ENCODE measurements at places on chromosomes 6 and 20.

- no peak for DNase-seq
Measured at GRCh38 chr6:85419046-85419759, 30.7 kb upstream of the NT5E start.

GRCh38 chr20:25030007-25030648 lies 27.8 kb downstream of the ACSS1 start:
- DNase-seq: no peak

- no peak for DNase-seq
Measured at GRCh38 chr20:59258221-59258621, 42.2 kb upstream of the EDN3 start.

DNA sequence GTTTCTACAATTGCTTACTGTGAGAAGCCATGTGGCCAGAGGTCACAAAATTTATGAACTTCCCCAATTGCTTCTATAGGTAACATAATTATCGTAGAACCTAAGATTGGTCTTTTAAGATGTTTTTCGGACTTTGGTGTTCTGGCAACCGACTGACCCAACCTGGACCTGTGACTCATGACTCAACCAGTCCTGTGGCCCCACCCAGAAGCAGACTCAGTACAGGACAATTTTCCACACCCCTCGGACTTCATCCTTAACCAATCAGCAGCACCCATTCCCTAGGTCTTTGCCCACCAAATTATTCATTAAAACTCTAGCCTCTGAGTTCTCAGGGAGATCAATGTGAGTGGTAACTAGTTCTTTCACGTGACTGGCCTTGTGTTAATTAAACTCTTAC lies 26.4 kb upstream of the AKAP12 start:
- no peak for DNase-seq

DNA sequence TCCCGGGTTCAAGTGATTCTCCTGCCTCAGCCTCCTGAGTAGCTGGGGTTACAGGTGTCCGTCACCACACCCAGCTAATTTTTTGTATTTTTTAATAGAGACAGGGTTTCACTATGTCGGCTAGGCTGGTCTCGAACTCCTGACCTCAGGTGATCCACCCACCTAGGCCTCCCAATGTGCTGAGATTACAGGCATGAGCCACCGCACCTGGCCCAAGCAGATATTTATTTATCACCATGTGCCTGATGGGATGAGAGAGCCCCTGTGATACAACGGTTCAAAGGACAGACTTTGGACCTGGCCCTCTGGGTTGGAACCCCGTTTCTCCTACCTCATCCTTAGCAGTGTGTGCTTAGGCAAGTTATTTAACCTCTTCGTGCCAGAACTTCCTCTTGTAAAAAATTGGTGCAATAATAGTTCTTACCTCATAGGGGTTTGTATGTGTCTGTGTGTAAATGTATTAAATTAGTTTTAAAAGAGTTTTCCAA lies 19.2 kb upstream of the STK38 start:
- no peak for DNase-seq

DNA sequence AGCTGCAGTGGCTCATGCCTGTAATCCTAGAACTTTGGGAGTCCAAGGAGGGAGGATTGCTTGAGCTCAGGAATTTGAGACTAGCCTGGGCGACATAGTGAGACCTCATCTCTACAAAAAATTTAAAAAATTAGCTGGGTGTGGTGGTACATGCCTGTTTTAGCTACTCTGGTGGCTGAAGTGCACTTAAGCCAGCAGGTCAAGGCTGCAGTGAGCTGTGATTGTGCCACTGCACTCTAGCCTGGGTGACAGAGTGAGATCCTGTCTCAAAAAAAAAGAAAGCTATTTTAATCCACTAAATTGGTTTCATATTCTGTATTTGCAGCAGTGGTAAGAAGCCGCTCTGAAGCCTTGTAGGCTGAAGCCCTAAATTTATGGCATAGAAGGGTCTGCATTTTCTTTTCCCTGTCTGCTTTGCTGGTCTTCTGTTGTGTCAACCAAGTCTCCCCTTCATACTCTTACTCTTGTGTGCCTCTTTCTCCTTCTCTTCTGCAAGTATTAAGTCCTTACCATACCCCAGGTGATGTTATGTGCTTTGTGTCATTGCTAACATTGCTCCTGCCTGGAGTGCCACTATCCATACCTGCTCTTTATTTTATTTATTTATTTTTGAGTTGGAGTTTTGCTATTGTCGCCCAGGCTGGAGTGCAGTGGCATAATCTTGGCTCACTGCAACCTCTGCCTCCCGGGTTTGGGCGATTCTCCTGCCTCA lies 70.9 kb downstream of the MYO6 start:
- DNase-seq: no peak

DNA sequence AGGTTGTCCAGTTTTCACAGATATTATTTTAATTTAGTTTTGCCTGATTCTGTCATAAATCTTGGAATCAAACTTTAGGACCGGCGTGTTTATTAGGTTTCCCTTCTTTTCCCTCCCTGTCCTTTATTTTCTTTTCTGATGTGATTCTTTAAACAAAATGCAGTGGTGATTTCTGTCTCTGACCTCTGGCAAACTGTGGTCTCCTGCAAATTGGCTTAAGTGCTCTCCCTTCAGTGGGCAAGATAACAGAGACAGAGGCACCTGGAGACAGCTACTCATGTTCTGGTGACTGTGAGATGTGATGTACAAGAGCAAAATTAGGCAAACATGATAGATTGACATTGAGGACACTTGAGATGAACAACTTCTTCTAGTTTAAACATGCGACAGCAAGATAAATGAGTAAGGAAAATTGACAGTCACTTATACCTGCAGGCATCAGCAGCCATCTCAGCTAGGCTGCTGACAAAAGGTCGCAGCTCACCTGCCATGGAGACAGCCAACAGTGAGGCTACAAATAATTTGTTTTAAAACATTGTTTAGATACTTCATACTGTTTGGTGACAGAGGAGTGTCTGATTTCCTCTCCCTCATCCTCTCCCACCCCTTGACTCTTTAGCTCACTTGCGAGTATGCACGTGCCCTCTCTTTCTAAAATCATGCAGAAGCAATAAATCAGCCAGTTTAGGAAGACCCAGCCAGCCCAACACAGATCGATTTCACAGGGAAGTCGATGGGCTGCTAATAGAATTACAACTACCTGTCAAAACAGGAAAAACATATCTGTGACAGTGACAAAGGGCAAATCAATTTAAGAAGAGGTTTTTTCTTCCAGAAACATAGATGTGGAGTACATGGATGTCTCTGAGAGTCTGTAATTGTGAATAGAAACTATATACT lies 63.4 kb upstream of the MAP3K7 start:
- DNase-seq: no peak

DNA sequence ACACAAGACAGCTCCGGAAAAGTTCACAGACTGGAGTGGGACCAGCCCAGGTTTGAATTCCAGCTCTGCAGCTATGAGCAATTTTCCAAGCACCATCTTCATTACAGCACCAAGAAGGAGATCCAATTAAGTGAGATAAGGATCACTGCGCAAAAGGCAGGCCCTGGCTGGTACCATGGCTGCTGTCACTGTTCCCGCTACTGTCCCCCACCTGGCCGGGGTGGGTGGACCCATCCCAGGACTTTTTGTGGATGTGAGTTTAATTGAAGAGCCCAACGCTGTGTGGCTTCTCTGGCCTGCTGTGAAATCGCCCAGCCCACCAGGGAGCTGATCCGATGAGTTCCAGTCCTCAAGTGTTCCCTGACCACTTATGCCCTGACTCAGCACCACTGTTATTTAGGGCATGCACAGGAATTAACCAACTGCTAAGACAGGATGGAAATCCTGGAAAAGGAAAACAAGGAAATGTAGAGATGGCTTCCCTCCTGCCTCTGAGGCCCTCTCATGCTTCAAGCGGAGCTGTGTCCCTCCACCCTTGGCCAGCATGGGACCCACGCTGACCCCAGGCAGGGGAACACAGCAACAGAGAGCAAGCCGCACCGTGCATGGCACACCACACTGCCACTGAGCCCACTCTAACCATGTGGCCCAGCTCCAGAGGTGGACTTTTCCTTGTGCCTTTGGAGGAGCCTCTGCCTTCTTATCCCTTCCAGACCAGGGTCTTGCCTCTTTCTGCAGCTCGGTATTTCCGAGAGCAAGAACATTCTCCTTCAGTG lies 150.0 kb upstream of the CST7 start:
- DNase-seq: no peak

GRCh38 chr6:26019261-26019830 lies 56.7 kb downstream of the TRIM38 start:
- no peak for DNase-seq

GRCh38 chr20:9392892-9393857 lies 121.2 kb upstream of the LAMP5 start:
- DNase-seq: no peak

DNA sequence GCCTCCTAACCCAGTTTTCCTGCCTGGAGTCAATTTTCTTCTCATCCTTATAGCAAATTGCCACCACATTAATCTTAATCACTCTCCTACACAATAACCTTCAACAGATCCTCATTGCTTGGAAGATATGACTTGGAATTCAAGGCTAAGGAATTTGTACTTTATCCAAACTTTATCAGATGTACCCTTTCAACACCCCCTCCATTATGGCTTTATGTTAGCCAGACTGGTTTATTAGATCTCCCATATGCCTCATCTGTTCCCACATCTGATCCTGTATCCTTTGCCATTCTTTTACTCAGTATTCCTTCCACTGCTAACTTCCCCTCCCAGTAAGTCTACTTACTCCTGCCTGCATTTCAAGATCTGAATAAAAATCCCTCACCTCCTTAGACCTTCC lies 4.0 kb upstream of the FRK start:
- no peak for DNase-seq

GRCh38 chr6:29708432-29709179 lies 14.6 kb upstream of the HLA-F start:
- DNase-seq: peak; percentile 96

DNA sequence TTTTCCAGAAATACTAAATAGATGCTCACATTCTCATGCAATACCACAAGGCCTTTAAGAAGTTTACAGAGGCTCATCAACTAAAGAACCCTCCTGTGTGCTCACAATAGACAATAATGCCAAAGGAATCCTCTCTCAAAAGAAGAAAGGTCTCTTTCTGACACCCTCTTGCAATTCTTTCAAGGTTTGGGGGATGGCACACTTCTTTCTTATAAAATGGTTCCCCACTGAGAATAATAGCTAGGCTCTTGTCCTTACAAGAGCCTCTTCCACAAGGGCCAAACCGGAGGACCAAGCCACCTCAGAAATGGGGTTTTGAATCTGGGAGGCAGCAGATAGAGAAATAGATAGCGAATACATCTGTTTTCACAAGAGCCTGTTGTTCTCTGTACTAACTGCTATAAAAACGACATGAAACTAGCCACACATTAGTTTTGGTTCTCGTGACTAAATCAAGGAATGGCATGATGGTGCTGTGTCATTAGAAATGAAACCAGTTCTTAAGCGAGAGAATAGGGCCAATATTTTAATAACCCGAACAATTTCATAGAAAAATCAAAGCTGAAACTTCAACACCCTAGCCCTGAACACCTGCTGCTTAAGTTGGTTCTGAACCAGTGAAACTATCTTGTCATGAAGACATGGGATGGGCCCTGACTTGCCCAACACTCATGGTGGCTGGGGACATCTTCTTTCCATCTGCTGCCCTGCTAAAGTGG lies 81.1 kb downstream of the PRDM1 start:
- no peak for DNase-seq

GRCh38 chr20:59832406-59833363 lies 100.8 kb downstream of the SYCP2 start:
- no peak for DNase-seq

- DNase-seq: no peak
Measured at GRCh38 chr20:23205611-23206041, 119.5 kb upstream of the CD93 start.

DNA sequence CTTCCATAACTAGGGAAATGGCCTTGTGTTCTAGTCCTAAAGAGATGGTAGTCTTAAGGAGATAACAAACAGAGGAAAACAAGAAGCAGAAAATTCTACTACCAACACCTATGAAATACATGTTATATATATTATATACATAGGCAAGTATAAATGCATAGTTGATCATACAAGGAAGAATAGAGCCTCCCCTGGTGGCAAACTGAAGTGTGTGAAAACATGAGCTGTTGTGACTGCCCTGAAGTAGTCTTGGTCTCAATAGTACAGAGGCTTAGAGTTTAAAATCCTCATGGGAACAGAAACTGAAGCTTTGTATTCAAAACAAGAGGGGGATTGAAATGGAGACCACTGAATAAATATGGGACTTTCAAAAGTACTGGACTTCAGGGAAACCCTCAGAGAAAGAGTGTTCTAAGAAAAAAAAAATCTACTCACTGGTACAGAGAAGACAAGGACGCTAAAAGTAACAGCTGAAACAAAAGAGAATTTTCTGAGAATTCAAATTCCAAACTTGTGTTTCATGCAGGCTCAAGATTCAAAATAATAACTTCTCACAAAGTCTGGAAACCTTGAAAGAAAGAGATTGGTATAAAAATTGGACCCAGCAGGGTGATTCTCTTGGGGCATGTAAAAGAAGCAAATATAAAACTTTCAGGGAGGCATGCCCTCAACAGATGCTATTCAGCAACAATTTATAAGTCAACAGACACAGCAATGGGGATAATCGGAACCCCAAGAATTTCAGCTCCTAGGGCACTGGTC lies 59.7 kb upstream of the SAMD3 start:
- no peak for DNase-seq

- peak; percentile 93 for DNase-seq
Measured at GRCh38 chr20:25058051-25058846, at the start of gene ACSS1. ACSS1 (minus strand) TSS chr20:25058139; CDS start chr20:25058102, 37 bp downstream.

GRCh38 chr6:43185391-43185985 lies 3.5 kb downstream of the CUL9 start:
- DNase-seq: no peak

- no peak for DNase-seq
Measured at GRCh38 chr6:33613795-33614168, 7.3 kb upstream of the ITPR3 start.

DNA sequence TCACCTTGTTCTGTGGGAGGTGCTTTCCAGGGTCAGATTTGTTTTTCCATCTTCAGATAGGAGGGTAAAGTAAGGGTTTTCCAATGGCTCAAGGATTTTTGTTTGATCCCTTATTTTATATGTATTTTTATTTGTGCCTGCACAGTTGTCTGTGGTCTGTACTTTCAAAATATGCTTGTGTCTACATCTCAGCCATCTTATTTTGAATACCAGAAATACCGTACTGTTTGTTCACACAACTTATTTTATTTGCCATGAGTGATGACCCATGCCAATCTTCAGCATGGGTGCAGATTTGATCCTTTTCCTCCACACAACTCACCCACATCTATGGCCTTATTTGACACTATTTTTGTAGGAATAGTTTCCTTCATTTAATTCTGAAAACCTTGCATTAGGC lies 72.2 kb upstream of the PTCHD4 start:
- no peak for DNase-seq

DNA sequence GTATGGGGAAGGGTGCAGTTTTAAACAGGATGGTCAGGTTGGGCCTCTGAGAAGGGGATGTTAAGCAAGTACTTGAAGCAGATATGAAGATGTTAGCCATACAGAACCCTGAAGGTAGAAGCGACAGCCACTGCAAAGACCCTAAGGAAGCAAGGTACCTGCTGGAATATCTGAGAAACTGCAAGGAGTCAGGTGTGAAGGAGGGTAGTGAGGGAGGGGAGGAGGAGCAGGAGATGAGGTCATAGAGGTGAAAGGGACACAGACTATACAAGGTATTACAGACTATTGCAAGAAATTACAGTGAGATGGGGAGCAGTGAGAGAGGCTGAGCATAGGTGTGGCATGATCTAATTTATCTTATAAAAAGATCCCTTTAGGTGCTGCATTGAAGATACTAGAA lies 22.2 kb upstream of the DEFB112 start:
- DNase-seq: no peak
